ENCODE measurements at places on chromosomes 1 and 21.

DNA sequence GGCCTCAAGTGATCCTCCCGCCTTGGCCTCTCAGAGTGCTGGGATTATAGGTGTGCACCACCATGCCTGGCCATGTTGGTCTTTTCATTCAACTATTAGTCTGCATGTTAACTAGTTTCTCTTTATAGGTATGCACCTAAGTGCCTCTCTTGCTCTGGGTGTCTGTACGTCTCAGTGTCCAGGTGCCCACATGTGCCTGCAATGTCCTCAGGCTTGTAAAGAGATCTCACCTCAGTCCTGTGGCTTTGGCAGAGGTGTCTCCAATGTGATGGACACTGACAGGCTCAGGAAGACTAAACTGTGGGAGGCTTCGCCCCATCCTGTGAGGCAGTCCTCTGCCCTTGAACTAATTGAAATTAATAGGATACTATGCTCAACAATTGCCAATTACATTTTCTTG lies 526.3 kb downstream of the PTPRU start:
- DNase-seq = no peak

- no peak for DNase-seq
These were observed 74.2 kb downstream of the KIRREL1 start for GRCh38 chr1:158067662-158068061.

GRCh38 chr1:156119503-156120209 lies 5.1 kb downstream of the LMNA start:
- DNase-seq = no peak

- no peak for DNase-seq
These were observed 142.6 kb upstream of the CTTNBP2NL start for GRCh38 chr1:112253366-112253765.

GRCh38 chr1:183887826-183888819 lies 83.2 kb downstream of the RGL1 start:
- no peak for DNase-seq

GRCh38 chr1:84991097-84991920 lies 5.6 kb downstream of the MCOLN2 start:
- DNase-seq = no peak

- no peak for DNase-seq
These were observed 7.3 kb upstream of the GJA9 start for GRCh38 chr1:38888423-38889333.

GRCh38 chr1:26009796-26010447 lies 11.7 kb upstream of the EXTL1 start:
- DNase-seq = peak; percentile 10

DNA sequence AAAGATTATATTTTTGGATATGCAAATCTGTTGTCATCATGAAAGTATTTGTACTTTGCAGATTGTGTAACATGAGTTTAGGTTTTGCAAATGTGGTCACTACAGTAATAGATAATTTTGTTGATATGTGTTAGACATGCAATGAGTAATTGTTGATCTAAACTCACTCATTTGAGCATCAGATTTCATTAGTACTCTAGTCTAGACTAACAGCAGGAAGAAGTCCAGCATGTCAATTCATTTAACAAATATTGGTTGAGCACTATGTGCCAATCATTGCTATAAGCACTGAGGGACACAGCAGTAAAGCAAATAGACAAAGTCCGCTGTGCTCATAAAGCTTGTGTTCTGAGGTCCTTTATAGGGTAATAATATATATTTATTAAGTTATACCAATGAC lies 350.0 kb downstream of the USP25 start:
- no peak for DNase-seq

- no peak for DNase-seq
These were observed 126.2 kb upstream of the DAB1 start for GRCh38 chr1:57550092-57550491.

Measured in NCI-H526 treated with DMSO at 0.1 percent for 48 hours (cell line).